ENCODE measurements at places on chromosomes 13 and 19.

DNA sequence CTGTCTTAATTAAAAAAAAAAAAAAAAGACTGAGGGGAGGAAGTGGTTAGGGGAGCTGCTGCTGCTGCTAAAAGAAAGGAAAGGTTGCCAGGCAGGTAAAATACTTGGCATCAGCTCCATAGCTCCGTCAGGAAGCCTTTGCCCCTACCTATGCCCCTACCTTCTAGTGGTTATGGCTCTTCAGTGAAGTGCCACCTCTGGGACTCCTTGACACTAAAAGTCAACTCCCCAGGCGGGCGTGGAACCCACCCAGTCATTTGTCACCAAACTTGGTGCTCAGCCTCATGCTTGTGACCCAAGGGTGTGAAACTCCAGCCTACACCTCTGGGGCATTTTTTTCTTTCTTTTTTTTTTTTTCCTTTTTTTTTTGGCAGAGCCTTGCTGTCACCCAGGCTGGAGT lies 4.9 kb upstream of the NECTIN2 start:
- DNase-seq: no peak

DNA sequence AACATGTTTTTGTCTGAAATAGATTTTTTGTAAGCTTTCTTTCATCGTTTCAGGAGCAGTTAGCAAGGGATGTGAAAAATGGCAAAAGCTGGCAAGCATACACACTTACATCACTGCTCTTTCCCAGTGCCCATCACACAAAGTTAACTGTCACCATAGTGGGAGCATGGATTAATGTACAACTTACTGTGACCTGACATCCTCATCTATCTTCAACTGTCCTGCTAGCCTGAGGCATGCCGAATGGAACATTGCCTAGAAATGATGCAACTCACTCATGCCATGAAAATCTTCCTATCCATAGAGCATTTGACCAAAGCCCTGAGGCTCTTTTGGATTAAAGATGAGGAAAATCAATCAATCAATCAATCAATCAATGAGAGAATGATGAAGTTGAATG lies 491.7 kb upstream of the SLC10A2 start:
- no peak for DNase-seq

DNA sequence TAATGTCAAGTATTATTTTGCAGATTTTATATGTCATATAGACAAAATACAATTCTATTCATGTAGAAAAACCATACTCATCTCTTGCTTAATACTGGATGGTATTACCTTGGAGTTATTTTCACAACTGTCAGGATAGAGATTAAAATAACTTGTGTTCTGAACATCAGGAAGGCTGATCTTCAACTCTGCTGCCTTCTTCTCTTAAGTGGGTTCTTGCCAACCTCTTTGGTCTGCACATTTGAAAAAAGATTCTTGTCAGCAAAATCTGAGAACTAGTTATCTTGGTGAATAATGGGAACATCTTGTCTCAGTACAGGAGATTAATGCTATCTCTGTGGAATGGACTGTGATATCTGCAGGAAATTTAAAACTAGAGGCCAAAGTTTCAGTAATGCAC lies 95.2 kb upstream of the FAM216B start:
- DNase-seq: no peak

DNA sequence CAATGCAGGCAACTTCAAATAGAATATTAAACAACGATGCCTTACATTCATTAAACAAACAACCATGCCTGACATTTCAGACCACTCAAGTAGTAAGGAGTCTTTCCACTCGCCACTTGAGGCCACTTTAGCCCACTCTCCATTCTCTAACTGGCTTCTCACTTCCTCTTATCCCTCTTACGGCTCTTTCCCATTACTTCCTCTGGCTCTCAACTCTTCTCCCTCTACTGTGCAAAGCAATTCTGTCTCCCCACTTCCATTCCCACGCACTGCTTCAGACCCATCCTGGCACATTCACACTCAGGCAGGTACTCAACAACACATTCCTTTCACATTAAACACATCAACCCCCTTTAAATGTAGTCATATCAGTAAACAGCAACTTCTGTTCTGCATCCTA lies 229.8 kb upstream of the IPO5 start:
- no peak for DNase-seq

DNA sequence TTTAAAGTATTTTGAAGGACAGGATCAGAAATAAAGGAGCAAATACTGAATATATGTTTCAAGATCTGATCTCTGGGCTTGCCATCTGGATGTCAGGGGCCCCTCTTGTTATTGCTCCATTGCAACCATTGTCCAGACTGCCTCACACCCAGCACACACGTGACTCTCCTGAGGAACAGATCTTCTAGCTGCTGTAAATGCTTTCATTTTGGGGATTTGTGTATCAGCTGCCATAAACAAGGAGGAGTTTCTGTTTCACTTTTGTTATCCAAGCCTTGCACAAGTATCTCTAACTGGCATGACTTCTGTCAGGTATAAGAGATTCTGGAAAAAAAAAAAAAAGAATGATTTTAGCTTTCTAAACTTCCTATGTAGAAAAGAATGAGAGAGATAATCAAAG lies 1624.1 kb upstream of the PRR20A start:
- no peak for DNase-seq

GRCh38 chr13:25422153-25422552 lies 50.4 kb downstream of the ATP8A2 start:
- DNase-seq: no peak

- DNase-seq: no peak
Measured at GRCh38 chr13:34356686-34357434, 538.9 kb downstream of the RFC3 start.

DNA sequence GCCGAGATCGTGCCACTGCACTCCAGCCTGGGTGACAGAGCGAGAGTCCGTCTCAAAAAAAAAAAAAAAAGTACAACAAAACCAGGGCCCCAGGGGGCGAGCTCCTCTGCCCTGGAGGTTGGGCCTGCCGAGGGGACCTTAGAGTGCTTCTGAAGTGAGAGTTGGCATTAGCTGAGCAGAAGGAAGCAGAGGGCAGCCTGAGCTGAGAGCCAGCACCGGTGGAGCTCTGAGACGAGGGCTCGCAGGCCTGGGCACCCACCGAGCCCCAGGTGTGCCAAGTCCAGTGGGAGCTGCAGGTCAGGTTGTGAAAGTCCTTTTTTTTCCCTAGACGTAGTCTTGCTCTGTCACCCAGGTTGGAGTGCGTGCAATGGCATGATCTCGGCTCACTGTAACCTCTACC lies 46.0 kb downstream of the KDM4B start:
- no peak for DNase-seq

DNA sequence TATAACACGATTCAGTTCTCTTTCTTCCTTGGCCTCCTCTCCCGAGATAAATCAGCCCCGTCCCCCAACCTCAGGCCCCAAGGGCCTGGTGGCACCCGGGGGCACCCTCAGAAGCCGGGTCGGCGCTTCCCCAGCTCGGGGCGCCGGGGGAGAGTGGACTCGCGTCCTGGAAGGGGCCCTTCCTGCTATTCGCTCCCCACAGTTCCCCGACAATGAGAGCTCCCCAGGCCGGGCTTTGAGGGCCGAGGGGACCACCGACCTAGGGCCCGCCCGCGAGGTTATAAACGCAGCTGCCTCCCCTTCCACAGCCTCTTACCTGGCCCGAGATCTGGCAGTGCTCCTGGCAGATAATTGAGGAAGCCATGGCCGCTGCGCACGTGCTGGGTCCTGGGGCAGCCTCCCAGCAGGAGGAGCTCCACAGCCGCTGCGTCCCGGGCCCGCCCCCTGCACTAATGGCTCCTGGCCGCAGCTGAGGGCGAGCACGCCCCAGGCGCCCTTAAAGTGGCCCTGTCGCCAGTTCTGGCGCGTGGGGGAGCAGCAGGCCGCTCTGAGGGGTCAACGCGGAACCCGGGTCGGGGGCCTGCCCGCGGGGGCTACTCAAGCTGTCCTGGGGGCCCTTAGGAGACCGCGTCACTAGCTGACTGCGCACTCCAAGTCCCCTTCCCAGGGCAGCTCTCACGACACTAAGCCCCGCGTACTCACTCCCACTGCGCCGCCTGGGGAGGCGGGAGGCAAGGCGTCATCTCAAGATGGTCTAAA lies at the start of gene SOHLH2:
Gene SOHLH2, minus strand, starts transcription at position 394 of the 759 bp plus-strand sequence. Its CDS starts 30 bp downstream, at position 364.
- no peak for DNase-seq

DNA sequence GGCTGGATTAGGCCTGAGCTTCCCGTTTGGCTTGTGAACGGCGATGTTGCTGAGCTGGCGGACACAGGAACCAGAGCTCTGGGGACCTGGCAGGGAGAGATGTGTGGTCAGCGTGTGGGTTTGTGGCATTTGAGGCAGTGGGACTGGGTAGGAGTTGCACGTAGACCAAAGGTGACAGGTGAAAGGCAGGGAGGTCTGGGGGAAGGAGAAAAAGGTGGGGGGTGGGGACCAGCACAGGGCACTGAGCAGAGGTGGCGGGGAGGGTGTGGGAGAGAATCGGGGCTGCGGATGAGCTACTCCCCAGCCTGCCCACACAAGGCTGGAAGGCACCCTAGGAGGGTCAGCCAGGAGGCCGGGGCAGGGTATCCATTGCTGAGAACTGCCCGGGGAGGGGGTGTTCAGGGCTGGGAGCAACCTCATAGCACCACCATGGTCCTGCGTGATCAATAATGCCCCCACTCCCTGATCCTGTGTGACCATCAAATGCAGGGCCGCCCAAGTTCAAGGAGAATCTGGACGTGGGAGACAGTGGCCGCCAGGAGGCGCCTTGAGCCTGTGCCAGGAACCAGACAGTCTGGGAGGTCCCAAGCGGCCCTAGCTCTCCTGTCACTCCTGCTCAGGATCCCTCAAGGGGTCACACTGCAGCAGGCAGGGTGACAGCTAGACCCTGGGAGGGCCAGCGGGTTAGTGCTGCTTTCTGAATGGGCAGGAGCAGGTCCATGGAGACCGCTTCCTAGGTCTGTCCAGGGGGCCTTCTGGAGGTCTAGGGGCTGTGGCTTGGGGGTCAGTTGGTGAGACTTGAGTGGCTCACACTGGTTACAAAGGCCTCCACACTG lies 12.8 kb upstream of the SELENOW start:
- no peak for DNase-seq

DNA sequence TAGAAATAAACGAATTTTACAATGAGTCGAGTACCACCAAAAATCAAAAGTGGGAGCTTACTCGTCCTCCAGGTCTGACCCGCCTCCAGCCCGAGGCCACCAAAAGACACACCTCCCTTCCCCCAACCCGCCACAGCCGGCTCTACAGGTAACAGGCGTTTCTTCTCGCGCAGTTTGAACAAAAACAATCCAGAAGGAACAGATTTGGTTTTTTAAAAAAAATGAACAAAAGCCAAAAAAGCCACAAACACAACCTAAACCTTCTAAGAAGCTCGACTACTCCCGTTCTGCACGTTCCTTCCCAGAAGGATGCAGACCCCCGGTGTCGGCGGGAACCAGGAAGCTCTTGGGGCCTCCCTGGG lies 671 bp downstream of the ZDHHC20 start:
- peak; percentile 25 for DNase-seq

DNA sequence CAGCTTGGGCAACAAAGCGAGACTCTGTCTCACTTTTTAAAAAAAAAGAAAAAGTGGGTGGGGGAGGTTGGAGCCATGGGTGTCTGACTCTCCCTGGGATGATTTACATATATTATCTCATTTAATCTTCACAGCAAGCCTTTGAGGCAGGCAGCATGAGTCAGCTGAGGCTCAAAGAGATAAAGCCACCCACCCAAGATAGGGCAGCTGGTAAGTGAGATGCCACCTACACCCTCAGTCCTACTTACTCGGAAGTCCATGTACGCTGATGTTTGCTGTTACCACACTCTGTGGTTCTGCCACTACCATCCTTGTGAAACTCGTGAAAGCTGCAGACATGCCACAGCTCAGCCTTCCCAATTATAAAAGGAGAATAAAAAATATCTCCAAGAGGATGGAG lies 142.0 kb upstream of the TSHZ3 start:
- DNase-seq: no peak

GRCh38 chr19:16066611-16067104 lies 9.6 kb upstream of the TPM4 start:
- peak; percentile 33 for DNase-seq

DNA sequence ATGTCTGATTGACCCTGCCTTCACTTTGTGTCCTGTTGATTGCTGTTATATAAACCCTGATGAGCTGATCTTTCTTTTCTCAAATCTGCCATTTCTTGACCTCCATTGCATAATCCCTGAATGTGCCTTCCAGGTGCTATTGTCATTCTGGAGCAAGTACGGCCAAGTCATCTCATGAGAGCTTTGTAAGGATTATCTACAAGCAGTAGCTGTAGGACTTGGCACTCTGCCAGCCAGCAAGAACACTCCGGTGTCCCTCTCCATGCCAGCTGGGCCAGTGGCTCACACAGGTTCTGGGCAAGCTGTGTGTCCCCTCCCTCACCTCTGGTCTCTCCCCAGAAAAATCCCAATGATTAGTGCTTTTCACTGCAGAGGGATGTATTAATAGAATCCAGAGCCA lies 348.1 kb downstream of the FOXO1 start:
- DNase-seq: no peak

DNA sequence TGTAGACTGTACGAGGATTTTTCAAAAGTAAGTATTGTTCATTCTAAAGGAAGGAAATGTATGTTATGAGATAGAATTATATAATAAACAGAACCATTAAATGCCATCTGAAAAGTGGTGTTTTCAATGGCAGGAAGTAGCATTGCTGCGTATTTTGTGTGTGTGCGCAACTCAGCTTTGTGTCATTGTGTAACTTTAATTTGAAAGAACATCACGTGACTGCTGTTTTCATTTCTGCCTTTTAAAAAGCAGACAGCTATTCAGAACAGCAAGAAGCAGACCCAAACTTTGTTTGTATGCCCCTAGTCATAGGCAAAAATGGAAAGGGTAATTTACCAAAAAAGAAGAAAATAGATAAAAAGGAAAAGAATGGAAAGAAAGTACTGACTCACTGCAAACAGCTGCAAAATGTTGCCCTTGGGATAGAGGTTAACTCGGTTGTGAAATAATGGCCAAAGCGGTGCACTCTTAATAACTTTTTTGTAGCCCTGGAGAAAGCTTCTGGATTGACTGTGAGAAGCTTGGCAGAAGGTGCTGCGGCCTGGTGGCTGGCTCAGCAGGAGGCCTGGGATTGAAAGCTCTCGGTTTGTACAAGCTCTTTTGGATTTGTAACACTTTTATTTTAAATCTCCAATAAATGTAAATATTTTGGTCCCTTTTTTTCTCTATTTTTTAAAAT lies 97.3 kb downstream of the GGACT start:
- no peak for DNase-seq

DNA sequence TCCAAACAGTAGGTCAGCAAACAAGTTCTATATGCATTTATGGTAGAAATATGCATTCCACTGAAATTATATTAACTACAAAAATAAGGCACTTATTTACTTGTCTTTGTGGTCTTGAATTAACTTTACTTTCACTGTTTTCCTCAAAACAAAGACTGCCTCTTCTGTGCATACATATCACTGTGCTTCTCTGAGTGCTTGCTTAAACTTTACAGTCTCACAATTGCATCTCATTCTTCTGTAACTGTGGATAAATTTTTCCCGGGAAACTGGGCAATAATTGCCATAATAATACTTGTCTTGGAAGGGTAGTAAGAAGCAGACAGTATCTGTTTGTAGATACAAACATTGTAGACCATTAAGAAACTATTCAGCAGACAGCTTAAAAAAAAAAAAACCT lies 38.4 kb downstream of the EFNB2 start:
- no peak for DNase-seq

DNA sequence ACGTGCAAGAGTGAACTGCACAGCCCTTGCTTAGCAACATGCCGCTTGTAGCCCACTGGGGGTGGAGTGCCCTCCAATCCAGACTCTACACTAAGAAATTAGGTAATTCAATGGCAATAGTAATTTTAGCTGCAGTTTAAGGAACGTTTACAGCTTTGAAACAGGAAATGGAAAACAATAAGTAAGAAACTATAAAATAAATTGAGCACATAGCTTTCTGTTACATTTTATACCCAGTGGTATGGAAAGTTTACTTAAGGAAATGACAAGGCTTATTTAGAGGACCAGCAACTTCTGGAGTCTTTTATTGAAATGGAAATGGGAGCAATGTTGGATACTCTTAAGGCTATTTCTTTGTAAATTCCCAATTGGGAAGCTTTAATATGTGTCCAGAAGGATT lies 373.2 kb downstream of the KCNRG start:
- no peak for DNase-seq

Measured in activated T-cell treated with anti-CD3 and anti-CD28 coated beads for 4 hours (primary cell).